SK-N-DZ (cell line): ENCODE measurements at places on chromosomes 16 and 17.

- peak; percentile 67 for DNase-seq
Measured at GRCh38 chr17:49851387-49852291, 3.8 kb upstream of the TAC4 start.

GRCh38 chr16:84018710-84019109 lies 23.9 kb downstream of the SLC38A8 start:
- DNase-seq, result no peak

DNA sequence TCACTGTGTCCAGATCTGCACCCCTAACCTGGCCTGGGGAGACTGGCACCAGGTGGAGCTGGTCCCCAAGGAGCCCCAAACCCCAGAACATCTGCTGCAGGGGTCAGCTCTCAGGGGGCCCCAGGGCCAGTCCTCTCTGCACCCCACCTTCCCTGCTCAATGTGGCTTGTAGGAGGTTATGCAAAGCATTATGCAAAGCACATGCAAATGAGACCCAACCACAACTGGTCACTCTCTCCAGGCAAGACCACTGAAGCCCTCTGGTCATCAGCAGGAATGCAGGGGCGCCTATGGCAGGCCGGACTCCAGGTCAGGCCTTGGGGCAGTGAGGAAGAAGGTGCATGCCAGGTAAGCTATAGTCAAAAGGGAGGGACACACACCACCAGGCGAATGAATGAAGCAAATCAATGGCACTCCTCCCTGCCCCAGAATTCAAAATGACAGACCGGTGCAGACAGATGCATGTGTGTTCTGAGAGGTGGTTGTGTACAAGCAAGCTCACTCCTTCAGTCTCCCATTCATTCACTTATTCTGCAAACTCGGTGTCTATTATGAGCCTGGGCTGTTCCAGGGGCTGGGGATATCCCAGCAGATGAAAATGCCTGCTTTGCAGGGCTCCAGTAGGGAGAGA lies 48.0 kb downstream of the TMEM235 start:
- no peak for DNase-seq

DNA sequence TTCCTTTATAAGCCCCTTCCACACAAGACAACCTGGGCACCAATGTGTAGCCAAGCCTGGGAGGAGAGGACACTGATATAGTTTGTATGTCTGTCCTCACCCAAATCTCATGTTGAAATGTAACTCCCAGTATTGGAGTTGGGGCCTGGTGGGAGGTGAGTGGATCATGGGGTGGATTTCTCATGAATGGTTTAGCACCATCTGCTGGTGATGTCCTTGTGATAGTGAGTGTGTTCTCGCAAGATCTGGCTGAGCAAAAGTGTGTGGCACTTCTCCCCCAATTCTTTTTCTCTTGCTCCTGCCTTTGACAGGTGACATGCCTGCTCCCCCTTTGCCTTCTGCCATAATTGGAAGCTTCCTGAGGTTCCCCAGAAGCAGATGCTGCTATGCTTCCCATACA lies 135.8 kb downstream of the USP31 start:
- no peak for DNase-seq

DNA sequence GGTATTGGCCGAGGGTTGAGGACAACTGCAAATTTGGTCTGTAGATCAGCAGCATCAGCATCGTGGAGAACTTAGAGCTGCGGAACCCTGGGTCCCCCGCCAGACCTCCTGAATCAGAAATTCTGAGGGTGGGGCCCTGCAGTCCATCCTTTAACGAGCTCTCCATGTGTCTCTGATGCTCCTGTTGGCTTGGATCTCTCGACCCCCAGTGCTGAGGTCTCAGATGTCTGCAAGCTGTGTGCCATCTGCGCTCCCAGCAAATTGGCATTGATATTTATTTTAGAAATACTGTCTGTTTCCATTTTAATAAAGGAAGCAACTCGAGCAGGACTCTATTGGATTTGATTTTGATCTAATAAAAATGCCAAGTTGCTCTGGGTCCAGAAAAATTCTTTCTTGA lies 250.0 kb downstream of the KATNIP start:
- DNase-seq, result no peak

DNA sequence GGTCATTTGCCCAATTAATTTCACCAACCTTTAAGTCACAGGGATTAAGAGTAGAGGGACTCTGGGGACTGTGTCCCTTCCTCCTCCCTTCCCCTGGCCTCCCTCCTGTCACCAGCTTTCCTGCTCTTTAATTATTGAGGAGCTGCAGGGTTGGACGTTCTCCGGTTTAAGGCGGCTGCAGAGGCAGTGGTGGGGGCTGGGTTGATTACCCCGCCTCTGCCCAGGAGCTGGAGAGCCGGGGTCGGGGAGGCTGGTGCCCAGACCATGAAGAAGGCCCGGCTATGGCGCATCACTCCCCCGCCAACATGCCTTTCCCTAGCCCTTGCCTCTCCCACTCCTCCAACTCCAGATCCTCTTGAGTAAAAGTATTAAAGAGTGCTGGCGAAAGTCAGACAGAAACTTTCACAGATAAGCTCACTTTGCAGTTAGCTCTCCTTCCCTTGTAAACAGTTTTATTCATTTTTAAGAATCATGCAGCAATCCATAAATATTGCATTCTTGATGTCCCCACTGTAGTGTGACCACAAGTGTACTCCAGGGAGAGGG lies 1.1 kb upstream of the FOXJ1 start:
- no peak for DNase-seq

GRCh38 chr16:9170470-9170869 lies 79.0 kb downstream of the HAPSTR1 start:
- no peak for DNase-seq

GRCh38 chr16:89972244-89973234 lies 24.0 kb downstream of the DEF8 start:
- DNase-seq, result peak; percentile 95

DNA sequence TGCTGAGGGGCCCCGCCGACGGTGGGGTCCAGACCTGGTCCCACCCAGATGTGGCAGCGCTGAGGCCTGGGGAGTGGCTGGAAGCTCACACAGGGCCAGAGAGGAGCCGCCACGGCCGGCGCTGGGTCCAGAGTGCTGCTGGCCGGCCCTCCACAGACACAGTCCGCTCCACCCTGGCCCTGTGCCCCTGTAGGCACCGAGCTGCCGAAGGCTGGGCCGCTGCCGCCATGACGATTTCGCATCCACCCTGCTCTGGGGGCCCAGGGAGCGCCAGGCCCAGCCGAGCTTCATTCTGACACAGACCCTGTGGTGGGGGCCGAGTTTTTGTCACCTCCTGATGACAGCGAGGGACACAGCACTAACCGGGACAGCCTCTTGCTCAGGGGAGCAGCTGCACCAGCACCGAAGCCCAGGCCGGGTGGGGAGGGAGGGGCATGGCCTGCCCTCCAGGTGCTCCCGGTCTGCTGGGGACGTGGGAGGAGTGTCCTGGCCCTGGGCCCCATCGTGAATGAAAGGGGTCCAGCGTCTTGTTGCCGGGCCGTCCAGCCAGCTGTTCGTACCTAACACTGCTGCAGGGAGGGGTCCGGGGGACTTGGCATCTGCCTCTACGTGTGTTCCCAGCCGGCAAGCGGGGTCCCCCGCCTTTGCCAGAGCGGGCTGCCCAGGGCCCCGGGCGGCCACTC lies 27.1 kb upstream of the SSTR5 start:
- DNase-seq, result no peak

- peak; percentile 71 for DNase-seq
Measured at GRCh38 chr16:1182950-1183907, 30.3 kb downstream of the CACNA1H start.

DNA sequence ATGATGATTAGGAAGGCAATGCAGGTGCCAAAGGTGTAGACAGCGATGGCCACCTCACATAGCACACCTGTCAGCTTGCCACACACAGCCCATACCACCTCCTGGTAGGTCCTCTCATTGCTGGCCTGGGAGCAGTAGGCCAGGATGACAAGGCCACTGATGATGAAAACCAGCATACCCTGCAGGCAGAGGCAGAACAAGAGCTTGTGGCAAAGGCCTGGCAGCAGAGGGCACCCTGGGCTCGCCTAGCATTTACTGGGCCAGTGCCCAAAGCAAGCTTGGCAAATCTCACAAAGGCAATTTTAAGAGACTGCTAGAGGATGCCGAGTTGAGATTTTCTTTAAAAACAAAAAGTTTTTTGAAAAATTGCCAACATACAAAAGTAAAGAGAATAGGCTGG lies 5.9 kb downstream of the SLC38A7 start:
- no peak for DNase-seq

GRCh38 chr16:67187175-67187890 lies 2.6 kb downstream of the EXOC3L1 start:
- DNase-seq, result no peak

- DNase-seq, result no peak
Measured at GRCh38 chr17:4712526-4712925, 2.1 kb downstream of the ARRB2 start.

- DNase-seq, result no peak
Measured at GRCh38 chr16:70161350-70161749, 12.2 kb upstream of the CLEC18C start.
